ENCODE measurements at places on chromosomes 16 and 17.

GRCh38 chr16:30786936-30787612, at the start of gene ZNF629:
Gene ZNF629 (minus strand): TSS chr16:30787205. CDS start chr16:30784482, 2,723 bp downstream.
- DNase-seq, result peak; percentile 86

DNA sequence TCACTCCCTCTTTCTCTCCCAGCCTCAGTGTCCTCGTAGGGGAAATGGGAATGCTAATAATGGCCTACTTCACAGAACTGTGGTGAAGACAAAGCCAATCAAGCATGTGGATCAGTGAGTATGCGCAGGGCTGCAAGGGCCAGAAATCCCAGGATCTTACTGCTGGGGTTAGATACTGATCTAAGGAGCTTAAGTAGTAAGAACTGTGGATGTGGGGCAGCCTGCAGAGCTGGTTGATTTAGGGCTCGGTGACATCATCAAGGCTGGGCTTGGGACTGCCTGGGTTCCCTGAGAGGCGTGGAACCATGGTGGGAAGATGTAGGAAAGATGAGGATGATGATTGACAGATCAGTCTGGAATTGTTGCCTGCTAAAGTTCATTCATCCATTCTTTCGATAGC, 25.6 kb downstream of the GOSR2 start:
- no peak for DNase-seq

- peak; percentile 75 for DNase-seq
Observed at GRCh38 chr16:75491876-75492275, 3.4 kb downstream of the CHST6 start.

- no peak for DNase-seq
Observed at GRCh38 chr17:39115135-39115534, 36.3 kb downstream of the PLXDC1 start.

- no peak for DNase-seq
Observed at GRCh38 chr17:67707442-67707841, 10.3 kb upstream of the NOL11 start.

DNA sequence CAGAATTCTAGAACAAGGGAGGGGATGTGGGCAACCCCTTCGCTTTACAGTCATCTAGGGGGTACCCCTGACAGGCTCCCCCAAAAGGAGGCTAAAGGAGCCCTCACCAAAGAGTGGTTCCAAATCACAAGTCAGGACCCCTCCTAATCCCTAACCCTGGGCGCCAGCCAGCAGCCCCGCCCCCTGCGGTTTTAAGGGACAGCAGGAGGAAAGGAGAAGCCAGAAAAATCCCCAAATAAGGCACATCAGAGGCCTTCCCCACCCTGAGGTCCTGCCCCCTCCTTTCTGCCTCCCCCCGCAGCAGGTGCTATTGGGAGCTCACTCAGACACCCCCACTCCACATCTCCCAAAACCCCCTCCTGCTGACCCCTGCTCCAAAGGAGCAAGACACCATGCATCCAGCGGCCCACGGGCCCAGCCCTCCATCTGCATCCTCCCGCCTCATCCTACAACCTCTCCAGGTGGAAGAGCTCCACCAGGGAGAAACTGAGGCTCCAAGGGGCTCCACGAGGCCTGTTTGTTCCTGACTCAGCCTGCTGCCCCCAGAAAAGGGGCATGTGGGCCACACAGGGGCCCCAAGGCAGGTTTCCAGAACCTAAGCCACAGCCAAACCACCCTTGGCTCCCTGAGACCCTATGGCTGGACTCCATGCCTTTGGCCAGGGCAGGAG, 93.5 kb downstream of the GOSR1 start:
- DNase-seq, result no peak

- peak; percentile 9 for DNase-seq
Observed at GRCh38 chr17:62062944-62063343, 2.1 kb downstream of the MED13 start.

DNA sequence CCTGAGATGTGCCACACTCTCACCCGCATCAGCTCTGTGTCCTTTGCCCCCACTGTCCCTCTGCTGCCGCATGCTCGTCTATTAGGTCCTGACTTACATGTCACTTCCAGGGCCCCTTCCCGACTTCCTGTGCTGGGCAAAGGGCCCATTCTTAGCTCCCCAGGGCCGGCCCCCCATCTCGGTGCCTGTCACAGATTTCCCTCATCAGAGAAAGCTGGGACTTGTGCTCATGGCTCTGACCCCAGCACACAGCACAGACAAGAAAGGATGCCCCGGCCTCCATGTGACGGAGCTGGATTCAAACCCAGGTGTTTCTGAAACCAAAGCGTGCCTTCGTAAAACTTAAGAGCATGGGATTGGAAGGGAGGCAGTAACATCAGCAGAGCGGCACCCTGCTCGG, 5.9 kb upstream of the MAPK7 start:
- no peak for DNase-seq
